Left ventricle myocardium superior (tissue), 1 donor: ENCODE measurements at places on chromosomes 4 and X.

DNA sequence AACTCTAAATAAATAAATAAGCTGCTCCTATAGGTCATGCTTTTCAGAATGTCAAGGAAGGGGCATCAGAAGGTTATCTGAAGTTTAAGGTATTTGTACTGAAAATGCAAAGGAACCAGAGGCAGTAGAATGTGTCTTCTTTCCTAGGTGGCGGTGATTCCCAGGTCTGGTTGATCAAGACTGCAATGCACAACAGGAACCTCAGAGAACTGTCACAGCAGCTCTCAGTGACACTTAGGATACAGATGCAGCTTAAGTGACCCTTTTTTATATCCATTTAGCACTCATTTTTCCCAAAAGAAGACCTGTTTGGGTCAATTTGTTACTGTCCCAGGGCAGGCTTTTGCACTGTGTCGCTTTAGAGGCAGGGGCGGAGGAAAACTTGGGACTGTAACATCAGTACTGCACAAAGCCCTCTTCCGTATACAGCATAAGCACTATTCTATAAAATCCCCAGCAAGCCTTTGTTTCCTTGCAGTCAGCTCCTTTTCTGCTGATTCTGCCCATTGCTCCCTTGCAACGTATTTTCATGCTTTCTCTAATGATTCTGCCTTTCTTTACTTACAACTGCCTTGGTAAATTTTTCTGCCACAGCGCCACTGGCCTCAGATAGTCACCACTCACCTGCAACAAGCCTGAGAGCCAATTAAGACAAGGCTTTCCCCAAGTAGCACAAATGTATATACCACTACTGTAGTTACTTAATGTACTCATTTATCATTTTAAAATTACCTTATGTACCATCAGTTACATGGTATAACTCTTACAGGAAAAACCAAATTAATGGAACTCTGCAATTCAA, 1.5 kb upstream of the MND1 start:
- DNase-seq: no peak

- DNase-seq: no peak
Measured at GRCh38 chrX:38939067-38939466, 137.8 kb downstream of the MID1IP1 start.

- no peak for DNase-seq
Measured at GRCh38 chr4:69793732-69794131, 33.3 kb upstream of the SULT1B1 start.

DNA sequence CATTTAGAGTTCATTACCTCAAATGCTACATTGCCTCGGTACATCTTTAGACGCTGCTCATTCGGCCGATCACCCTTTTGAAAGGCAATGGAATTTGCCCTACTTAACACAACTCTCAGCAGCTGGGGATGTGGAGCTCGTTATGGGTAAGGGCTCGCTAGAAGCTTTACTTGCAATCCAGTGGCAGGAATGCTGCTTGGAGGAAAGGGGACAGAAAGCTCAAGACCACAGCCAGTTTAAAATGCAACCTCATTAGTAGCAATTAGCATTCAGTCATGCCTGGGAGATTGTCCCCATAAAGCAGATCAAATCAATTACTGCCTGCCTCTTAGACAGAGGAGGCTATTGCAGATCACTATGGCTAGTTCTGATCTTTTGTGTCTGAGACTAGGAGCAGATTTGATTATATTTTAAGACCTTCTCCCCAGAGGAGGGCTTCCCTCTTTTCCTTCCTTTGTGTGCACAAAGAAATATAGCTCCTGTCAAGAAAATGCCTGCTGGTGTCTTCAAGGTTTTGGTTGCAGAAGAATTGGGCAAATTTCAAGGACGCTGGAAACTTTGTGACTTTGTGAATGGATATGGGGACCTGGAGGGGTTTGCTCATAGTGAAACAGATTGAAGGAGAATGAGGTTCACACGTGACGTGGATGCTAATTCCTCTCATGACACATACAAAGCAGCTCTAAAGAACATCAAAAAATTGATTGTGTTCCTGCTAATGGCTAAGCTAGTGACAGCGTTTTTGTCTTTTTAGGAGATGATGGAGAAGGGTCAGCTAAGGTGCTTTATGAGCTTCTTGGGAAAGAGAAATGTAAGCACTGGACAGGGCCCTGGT, 237.5 kb upstream of the GLRA2 start:
- no peak for DNase-seq

GRCh38 chr4:83114576-83114975, at the start of gene PLAC8:
TSS of gene PLAC8 (minus strand) at chr4:83114729. CDS start at chr4:83107921, 6,808 bp downstream.
- no peak for DNase-seq

- no peak for DNase-seq
Measured at GRCh38 chrX:131424895-131425294, 119.0 kb upstream of the OR13H1 start.

DNA sequence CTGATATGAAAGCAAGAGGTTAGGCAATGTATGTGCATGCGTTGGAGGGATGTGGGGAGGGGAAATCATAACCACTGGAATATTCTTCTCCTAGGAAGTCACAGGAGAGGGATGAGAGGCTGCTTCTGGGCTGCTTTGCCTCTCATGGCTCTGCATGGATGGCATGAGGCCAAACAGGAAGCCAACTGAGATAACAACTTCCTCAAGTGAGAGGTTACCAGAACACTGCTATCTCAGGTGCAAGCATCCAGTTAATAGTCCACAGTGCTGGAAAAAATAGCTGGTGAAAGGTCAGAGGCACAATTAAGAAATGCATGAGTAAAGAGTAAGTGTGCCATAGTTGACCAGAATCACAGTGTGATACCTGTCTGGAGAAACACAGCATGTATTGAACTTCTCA, 113.3 kb downstream of the ELOVL6 start:
- no peak for DNase-seq

GRCh38 chr4:636628-637159, 11.3 kb downstream of the PDE6B start:
- DNase-seq: peak; percentile 13

- DNase-seq: no peak
Measured at GRCh38 chr4:130185123-130185522, 1089.2 kb downstream of the C4orf33 start.

DNA sequence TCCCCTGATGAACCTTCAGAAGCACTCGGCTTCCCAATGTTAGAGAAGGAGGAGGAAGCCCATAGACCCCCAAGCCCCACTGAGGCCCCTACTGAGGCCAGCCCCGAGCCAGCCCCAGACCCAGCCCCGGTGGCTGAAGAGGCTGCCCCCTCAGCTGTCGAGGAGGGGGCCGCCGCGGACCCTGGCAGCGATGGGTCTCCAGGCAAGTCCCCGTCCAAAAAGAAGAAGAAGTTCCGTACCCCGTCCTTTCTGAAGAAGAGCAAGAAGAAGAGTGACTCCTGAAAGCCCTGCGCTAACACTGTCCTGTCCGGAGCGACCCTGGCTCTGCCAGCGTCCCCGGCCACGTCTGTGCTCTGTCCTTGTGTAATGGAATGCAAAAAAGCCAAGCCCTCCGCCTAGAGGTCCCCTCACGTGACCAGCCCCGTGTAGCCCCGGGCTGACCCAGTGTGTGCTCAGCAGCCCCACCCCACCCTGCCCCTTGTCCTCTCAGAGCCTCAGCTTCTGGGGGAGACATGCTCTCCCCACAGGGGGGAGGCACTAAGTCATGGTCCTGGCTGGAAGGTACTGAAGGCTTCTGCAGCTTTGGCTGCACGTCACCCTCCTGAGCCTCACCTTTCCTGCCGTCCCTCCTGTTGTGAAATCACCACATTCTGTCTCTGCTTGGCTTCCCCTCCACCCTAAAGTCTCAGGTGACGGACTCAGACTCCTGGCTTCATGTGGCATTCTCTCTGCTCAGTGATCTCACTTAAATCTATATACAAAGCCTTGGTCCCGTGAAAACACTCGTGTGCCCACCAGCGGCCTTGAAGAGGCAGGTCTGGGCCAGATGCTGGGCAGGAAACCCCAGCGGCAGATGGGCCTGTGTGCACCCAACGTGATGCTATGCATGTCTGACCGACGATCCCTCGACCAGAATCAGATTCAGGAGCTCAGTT, 34.7 kb downstream of the NOP14 start:
- peak; percentile 19 for DNase-seq

GRCh38 chrX:119488749-119489148, 20.5 kb downstream of the SLC25A5 start:
- peak; percentile 31 for DNase-seq
